ENCODE measurements at places on chromosomes 13 and 19. TPM values are rescaled to one million over a fixed set of nuclear protein-coding genes. Genes with fewer than 3 reads are reported as not detected.

- DNase-seq: no peak
These were observed 421 bp upstream of the KLF5 start for GRCh38 chr13:73058432-73058735.

DNA sequence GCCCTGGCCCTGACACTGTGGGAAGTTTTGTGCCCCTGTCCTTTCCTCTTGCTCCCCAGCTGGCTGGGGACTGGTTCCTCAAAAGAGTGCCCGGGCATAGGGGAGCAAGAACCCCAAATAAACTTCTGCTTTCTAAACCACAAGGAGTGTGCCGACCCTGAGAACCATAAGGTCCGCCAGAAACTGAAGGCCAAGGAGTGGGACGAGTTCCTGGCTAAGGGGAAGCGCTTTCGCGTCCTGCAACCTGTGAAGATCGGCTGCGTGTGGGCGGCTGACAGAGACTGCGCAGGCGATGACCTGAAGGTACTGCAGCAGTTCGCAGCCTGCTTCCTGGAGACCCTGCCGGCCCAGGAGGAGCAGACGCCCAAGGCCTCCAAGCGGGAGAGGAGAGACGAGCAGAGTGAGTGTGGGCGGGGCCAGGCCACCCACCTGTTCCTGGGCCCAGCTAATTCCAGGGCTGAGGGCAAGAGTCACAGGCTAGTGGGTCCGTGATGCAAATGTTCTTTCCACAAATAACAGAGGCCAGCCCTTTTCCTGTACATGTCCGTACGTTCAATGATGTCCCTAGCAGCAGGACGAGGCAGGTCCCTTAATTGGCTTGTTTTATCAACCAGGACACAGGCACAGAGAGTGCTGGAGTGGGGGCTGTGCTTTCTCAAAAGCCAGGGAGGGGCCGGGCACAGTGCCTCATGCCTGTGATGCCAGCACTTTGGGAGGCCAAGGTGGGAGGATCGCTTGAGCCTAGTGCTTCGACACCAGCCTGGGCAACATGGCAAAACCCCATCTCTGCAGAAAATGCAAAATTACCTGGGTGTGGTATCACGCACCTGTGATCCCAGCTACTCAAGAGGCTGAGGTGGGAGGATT lies 25.6 kb downstream of the UBXN6 start:
- DNase-seq: no peak

GRCh38 chr19:751501-752341 lies 809 bp downstream of the MISP start:
- no peak for DNase-seq

Gene UBE2L5
- not detected for total RNA-seq

DNA sequence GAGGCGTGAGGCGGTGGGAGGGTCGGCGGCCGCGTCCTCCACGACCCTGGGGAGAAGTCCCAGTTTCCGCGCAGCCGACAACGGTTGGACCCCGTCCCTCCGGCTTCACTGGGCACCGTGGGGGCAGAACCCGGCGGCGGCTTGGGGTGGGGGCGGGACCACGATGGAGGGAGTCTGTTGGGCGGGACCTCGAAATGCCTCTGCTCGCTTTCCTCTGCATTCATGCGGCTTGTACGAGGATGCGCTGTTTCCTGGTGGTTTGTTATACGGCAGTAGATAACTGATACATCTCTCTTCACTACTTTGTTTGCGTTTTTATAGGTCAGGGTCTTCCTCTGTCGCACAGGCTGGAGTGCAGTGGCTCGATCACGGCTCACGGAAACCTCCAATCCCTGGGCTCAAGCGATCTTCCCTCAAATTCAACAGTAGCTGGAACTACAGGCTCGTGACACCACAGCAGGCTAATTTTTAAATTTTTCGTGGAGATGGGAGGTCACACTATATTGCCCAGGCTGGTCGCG lies 24.6 kb upstream of the ZNF846 start:
- DNase-seq: peak; percentile 83

Gene HSH2D
- total RNA-seq: 319 TPM

DNA sequence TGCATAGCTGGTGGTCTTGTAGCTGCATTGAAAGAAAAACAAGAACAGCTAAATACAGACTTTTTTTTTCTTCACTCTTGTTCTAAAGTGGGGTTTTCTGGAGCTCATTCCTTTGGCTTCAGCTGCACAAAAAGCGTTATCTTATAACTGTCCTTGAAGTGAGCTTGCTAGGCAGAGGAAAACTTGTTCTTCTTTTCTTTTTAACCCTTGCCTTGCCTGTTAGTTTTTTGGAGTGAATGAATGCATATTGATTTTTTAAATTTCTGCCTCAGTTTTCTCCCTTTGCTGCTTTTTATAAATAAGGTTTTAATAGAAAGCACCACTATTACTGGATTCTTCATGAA lies 1.5 kb downstream of the ZNF765 start:
- no peak for DNase-seq

DNA sequence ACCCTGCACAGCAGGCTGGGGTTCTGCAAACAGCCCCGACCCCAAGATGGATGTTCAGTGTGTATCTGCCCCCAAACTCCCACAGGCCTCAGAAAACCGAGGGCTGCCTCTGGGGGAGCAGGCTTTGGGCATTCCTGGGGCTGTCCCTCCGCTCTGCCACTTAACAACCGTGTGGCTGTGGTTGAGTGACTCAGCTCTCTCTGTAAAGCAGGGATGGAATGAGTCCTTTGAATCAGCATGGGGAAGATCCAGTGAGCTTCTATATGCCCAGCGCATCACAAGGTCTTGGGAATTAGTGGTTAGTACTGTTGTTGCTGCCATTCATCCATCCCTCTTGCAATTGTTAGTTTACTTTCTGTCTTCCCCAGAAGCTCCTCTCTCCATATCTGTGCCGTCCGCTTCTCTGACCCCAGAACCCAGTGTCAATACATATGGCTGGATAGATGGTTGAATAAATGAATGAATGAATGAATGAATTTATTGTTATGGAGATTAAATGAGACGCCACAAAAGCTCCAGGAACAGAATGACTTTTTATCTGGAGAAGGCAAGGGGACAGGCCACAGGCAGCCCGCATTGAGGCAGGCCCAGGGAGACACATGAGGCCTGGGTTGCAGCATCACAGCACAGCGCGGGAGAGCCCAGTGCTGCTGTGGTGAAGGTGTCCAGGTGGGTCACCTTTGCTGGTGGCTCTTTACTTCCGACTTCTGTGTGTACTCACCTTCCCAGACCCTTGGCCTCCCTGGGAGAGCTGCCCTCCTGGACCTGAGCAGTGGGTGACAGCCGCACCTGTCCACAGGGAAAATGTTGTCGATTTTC lies 89.2 kb downstream of the RGCC start:
- DNase-seq: no peak

Gene PSG6
- not detected for total RNA-seq

DNA sequence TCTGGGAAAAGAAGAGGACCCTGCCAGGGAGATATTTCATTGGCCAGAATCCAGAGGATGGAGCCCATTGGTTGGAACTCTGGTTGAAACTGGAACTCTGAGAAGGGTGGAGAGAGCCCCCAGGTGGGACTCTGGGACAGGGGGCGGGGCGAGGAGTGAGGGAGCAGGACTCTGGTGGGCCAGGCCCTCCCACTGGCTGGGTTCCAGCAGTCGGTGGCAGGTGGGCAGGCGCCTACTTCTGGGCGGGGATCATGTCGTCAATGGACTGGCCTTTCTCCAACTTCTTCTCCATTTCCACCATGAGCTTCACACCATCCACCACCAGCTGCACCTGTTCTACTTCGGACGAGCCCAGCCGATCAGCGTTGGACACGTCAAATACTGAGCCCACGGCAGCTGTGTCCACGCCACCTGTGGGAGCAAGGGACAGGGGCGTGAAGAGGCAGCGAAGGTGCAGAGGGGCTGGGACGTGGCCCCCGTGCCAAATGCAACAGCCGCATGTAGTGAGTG lies 16.1 kb downstream of the CKM start:
- no peak for DNase-seq

Gene KIR2DL3
- 57.3 TPM for total RNA-seq

DNA sequence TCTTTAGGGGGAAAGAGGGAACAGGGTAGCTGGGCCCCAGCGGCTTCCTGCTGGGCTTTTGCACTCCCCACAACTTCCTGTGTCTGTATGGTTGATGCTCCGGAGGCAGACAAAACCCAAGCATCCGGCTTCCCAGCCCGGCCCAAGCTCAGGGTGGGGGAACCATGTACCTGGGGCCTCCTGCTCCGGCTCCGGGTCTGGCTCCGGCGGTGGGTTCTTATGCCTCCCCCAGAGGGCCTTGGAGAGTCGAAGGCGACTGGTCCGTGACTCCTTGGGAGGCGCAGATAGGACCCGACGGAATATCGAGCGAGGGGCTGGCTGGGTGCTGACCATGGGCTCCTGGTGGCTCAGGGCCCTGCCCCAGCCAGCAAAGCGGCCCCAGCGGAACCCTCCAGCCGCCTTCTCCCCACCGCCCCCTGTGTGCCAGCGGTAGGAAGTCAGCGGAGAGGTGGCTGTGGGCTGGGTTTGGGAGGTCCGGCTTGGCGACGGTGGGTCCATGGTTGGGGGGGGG lies 428 bp downstream of the RASAL3 start:
- DNase-seq: peak; percentile 89

Data from natural killer cell (primary cell).